Transverse colon (tissue), 4 donors: ENCODE measurements at places on chromosomes 2 and 18.

GRCh38 chr2:207533461-207534008, 3.8 kb downstream of the CREB1 start:
- H3K27me3 ChIP-seq: no peaks in the 10 kb centered on the region
- H3K4me3 ChIP-seq: no peak overlapping the region
- peak overlapping the region; percentile 98 for H3K27ac ChIP-seq
- H3K36me3 ChIP-seq: no peaks in the 10 kb centered on the region

GRCh38 chr2:202152104-202152715, 79.2 kb downstream of the KIAA2012 start:
- H3K36me3 ChIP-seq: no peaks in the 10 kb centered on the region

- H3K36me3 ChIP-seq: no peaks in the 10 kb centered on the region
- DNase-seq: no peak
- H3K4me1 ChIP-seq: no peaks in the 10 kb centered on the region
- H3K27ac ChIP-seq: no peak overlapping the region
- H3K27me3 ChIP-seq: no peaks in the 10 kb centered on the region
Observed at GRCh38 chr2:183215917-183216316, 91.7 kb downstream of the NUP35 start.

DNA sequence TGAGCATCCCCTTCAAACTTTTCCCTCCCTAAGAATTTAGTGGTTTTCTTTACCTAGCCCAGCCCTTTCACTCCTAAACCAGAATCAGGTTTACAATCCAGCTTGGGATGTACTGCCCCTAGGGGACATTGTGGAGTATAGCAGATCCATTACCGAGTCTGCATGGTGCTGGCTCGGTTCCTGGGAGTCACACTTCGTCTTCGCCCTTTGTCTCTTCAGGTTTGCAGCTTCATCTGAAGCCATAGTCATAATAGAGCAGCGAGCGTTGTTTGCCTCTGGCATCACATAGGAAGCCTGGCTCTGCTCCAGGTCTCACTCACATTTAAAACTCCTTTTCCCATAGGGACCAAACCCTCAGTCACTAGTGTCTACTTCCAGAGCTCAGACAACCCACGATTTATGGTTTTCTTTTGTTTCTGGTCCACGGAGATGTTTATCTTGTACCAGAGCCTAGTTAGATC, 16.8 kb upstream of the LYPD6 start:
- no peaks in the 10 kb centered on the region for H3K27me3 ChIP-seq
- DNase-seq: peak; percentile 37
- H3K4me3 ChIP-seq: no peak overlapping the region
- no peak overlapping the region for H3K27ac ChIP-seq
- H3K36me3 ChIP-seq: no peaks in the 10 kb centered on the region
- H3K4me1 ChIP-seq: no peaks in the 10 kb centered on the region

DNA sequence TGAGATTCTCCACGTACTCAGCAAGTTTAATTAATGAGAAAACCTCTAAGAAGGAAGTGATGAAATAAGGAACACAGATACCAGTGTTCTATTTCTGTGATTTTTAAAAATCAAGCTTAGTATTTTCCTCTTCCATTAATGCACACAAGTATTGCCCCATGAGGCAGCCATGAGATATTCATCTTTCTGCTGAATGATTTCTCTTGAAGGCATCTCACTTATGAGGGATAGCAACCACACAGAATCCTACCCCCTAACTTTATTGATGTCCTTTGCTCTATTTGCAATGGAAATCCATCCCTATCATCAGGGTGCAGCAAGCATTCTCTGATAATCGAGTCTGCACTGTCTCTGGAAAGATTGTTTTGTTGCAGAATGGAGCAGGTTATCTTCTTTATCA, 244.1 kb upstream of the NRP2 start:
- H3K27me3 ChIP-seq: no peaks in the 10 kb centered on the region
- H3K27ac ChIP-seq: no peak overlapping the region
- no peak overlapping the region for H3K4me3 ChIP-seq
- DNase-seq: no peak

DNA sequence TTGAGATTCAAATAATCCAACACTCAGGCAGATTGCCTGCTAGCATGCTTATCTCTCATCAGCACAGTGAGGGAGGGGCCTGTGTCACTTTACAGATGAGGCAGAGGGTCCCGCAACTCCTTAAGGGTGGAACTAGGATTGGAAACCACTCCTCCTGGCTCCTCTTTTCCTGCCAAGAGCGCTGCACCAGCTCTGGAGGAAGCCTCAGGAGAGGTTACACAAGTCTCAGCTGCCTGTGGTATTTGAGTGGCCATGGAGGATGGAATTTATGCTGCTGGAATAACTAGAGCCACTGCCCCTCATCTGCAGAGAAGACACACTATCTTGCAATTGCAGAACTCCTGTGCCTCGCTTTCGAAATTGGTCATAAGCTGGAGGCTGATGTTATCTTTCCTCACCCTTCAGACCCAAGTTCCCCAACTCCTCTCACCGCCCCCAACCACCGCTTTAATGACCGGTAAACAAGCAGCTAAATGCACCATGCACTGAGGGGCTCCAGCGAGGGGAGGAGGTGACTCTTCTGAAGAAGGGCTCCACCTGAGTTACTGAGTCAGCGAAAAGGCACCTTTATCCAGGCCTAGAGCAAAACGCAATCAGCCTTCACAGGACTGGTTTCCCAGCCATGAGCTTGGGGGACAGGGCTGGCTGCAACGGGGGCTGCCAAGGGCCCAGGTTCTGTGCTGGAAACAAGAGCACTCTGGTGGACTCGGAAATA, 245.8 kb downstream of the SOX11 start:
- H3K27ac ChIP-seq: no peak overlapping the region
- H3K36me3 ChIP-seq: no peaks in the 10 kb centered on the region
- DNase-seq: no peak
- no peaks in the 10 kb centered on the region for H3K4me1 ChIP-seq
- H3K4me3 ChIP-seq: no peak overlapping the region

DNA sequence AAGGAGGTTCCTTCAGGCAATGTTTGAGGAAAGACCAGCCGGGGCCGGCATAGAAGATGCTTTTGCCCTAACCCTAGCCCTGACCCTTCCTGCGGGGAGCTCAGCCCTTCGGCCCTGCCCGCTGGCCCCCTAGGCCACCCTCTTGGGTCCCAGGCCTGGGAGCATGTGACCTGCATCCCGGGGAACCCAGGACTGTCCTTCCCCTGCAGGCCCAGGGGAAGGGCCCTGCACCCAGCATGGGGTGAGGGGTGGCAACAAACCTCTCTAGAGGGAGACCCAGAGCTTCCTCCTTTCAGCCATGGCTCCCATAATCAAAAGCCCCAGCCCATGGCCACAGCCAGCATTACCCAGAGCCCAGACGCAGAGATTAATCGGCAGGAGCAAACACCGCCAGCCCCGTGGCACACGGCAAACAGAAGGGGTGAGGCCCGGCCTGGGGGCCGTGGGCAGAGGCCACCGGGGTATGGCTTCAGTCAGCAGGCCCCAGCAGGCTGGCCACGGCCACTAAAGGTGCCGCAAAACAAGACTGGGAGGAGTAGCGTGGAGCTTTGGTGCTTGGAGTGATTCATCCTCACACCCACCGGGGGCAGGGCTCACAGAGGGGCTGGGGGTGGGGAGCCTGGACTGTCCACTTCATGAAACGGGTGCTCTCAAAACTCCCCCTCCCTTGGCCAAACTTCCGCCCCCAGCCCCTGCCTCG, 61.6 kb upstream of the HPCAL1 start:
- no peak overlapping the region for H3K4me3 ChIP-seq
- no peak for DNase-seq
- no peaks in the 10 kb centered on the region for H3K27me3 ChIP-seq
- no peaks in the 10 kb centered on the region for H3K4me1 ChIP-seq
- no peaks in the 10 kb centered on the region for H3K36me3 ChIP-seq

DNA sequence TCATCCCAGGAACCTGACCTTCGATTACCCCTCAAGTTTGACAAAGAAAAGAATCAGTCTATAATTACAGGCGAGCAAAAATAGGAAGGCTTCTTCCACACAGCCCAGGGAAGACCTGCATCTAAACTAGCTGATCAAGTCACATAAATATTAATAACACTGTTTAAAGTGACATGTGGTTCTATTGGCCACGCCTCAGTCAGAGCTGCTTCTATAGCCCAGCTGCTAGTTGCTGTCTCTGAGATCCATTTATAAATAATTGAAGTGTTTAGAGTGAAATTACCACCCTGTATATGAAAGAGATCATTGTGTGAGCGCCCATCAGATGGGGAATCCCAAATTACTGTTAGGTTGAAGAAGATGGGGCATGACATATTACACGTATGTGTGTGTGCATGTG, 426.0 kb downstream of the CDH2 start:
- no peaks in the 10 kb centered on the region for H3K4me1 ChIP-seq
- no peaks in the 10 kb centered on the region for H3K36me3 ChIP-seq
- DNase-seq: no peak

DNA sequence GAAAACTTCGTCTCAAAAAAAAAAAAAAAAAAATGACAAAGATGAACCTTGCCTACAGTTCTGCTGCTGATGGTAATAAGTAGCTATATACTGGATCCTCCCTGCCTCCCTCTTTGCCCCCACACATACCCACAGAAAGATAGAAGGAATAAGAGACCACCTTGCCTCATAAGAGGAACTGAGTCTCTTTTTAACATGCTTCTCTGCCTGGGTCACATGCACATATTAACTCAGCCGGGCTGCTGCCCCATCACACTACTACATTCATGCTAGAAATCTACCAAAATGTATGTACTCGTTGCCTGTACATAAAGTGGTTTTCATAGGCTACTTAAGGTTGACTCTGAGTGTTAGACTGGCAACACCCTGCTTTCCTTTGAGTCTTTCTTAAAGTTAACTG, 78.9 kb upstream of the B3GNT2 start:
- H3K27me3 ChIP-seq: no peaks in the 10 kb centered on the region
- no peak for DNase-seq
- peaks cover 7% of the 10 kb centered on the region for H3K4me1 ChIP-seq
- H3K4me3 ChIP-seq: no peak overlapping the region

DNA sequence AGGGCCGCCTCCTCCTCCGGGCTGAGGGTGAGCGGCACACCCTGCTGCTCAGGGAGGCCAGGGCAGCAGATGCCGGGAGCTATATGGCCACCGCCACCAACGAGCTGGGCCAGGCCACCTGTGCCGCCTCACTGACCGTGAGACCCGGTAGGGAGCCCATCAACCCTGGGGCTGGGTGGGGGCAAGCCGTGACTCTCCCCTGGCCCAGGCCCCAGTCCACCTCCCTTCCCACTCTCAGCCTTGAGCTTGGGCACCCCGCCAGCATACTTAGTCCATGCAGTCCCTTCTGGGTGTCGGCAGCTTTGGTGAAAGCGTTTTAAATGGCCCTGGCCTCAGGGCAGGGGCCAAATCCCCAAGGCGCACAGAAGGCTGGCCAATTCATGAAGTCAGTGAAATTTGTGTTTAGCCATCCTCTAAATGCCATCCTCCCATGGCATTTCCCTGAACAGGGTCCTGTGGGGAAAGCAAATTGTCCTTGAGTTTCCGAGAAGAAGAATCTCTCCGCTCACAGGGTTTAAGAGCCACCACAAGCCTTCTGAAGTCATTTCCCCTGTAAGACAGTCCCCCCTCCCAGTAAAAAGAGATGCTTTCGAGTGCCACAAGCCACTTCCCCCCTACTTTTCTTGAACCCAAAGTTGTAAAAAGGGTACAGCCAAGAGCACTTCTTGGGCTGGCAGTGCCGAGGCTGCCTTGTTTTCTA, 17.2 kb downstream of the SPEG start:
- peaks cover 4% of the 10 kb centered on the region for H3K4me1 ChIP-seq
- H3K36me3 ChIP-seq: no peaks in the 10 kb centered on the region
- no peak overlapping the region for H3K4me3 ChIP-seq
- peaks cover 44% of the 10 kb centered on the region for H3K27me3 ChIP-seq

DNA sequence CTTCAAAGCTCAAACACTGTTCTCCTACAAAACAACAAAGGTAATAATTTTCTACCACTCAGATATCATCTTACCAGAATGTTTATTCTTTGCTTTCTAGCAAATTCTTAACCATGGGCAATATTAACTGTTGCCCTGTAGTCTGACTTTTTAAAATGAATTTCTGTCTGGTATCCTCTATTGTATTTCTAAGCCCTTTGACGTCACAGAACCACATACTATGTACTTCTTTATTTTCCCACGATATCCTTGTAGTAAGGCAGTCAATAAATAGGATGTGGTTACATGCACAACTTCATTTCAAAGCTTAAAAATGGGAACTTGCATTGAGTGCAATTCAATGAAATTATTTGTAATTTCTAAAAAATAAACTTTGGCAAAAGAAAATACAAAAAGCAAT, 58.7 kb downstream of the THADA start:
- H3K36me3 ChIP-seq: no peaks in the 10 kb centered on the region
- H3K27me3 ChIP-seq: no peaks in the 10 kb centered on the region
- H3K27ac ChIP-seq: peak overlapping the region; percentile 67
- H3K4me1 ChIP-seq: peaks cover 13% of the 10 kb centered on the region
- no peak for DNase-seq

DNA sequence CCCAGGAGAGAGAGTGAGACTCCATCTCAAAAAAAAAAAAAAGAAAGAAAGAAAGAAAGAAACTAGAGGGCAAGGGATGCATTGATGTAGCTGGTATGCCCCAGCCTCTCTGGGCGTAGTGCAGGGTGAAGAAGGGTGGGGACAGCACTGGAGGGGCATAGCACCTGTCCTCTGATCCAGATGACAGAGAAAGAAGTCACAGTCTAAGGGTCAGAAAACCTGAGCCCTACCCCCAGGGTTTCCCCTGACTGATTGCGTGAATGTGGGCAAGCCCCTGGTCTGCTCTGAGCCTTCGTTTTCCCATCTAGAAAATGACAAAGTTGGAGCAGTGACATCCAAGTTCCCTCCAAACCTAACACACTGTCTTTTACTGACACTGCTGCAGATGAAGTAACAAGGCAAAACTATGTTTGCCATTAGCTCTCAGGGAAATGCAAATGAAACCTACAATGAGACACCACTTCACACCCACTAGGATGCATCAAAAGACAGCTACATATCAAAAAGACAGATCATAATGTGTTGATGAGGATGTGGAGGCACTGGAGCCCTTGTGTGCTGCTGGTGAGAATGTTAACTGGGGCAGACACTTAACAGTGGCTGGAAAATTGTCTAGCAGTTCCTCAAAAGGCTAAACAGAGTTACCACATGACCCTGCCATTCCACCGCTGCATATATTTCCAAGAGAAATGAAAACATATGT, 19.5 kb upstream of the YWHAQ start:
- no peak overlapping the region for H3K27ac ChIP-seq
- no peak for DNase-seq
- no peaks in the 10 kb centered on the region for H3K27me3 ChIP-seq
- H3K4me1 ChIP-seq: no peaks in the 10 kb centered on the region
- no peak overlapping the region for H3K4me3 ChIP-seq

- no peaks in the 10 kb centered on the region for H3K36me3 ChIP-seq
- no peaks in the 10 kb centered on the region for H3K4me1 ChIP-seq
- no peak overlapping the region for H3K4me3 ChIP-seq
- no peak for DNase-seq
- H3K27ac ChIP-seq: no peak overlapping the region
Observed at GRCh38 chr18:23812546-23813440, 123.5 kb downstream of the LAMA3 start.

- no peaks in the 10 kb centered on the region for H3K4me1 ChIP-seq
- no peak overlapping the region for H3K27ac ChIP-seq
- no peak overlapping the region for H3K4me3 ChIP-seq
- H3K27me3 ChIP-seq: no peaks in the 10 kb centered on the region
- H3K36me3 ChIP-seq: no peaks in the 10 kb centered on the region
Observed at GRCh38 chr2:177119099-177119498, 93.5 kb upstream of the HNRNPA3 start.
